ENCODE measurements at places on chromosomes 13 and 19. TPM values are rescaled to one million over a fixed set of nuclear protein-coding genes. Genes with fewer than 3 reads are reported as not detected.

DNA sequence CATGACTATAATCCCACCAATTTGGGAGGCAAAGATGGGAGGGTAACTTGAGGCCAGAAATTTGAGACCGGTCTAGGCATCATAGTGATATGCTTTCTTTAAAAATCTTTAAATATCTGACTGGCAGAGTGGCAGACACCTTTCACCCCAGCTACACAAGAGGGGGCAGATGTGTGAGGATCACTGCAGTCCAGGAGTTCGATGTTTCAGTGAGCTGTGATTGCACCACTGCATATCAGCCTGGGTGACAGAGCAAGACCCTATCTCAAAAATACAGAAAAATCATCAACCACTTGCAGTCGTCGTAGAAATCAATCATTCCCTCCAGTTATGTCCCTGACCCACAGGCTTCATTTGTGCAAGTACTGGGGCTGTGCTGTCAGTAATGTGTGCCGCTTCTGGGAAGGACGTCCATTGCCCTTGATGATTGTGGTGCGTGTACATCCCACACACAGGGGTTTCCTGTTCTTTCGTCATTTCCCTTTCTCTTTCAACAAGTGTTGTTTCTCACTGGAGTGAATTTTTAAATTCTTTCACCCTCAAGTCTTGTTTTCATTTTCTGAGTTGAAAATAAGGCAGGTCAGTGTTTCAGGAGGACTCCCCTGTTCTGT lies 1.4 kb downstream of the LGALS14 start:
- H3K4me3 ChIP-seq, result no peak overlapping the region
- H3K4me1 ChIP-seq, result no peaks in the 10 kb centered on the region
- H3K36me3 ChIP-seq, result no peaks in the 10 kb centered on the region
- no peak for DNase-seq

DNA sequence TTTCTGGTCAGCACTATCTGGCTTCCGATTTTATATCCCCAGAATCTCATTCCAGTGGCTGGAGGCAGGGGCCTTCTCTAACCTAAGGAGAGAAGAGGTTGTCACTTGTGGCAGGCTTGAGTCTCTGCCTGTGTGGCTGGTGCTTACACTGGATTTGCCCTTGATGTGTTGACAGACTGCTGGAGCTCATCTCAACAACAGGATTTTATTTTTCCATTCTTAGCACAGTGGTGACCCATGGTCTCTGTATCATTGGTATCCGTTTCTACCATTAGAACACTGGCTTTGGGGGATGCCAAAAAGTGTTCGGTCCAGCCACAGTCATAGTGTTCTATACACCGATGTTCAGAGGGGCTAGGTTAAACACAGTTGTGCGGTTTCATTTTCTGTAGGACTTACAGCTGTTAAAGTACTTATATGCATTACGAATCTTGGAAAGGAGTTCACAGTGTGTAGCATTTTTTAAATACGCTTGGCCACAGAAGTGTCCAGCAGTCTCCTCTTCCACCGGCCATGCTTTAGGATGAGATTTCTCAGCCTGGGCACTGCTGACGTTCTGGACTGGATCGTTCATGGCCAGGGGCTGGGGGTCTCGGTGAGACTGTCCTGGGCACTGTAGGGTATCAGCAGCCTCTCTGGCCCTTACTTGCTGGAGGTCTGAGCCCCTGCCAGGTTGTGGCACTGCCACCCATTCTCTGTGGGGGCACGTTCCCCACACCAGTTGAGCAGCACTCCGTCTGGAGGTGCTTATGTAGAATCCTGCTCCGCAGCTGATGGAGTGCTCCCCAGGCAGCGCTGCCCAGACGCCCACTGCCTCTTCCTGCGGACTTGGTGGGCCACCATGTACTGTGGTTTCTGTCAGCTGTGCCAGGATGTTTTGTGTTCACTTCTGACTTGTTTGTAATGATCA lies 41.4 kb upstream of the TEX29 start:
- no peak for DNase-seq
- H3K4me3 ChIP-seq, result no peak overlapping the region
- no peak overlapping the region for H3K27ac ChIP-seq
- H3K4me1 ChIP-seq, result no peaks in the 10 kb centered on the region

DNA sequence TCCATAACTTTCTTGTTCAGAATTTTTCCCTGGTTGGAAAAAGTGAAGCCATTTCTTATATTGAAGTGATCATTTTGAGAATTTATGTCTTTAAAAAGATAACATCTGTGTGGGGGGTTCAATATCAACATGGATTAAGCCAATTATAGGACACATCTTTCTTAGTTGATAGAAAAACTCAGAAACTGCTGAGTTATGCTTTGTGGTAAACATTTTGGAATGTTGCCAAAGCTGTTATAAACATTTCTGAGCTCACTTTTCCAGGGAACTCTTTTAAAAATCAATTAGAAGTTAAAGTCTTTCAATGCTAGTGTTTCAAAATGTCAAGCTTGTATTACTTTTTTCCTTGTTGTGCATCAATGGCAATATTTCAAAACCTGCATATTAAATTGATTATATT lies 248.8 kb downstream of the DACH1 start:
- no peaks in the 10 kb centered on the region for H3K4me1 ChIP-seq
- H3K4me3 ChIP-seq, result no peak overlapping the region

- no peaks in the 10 kb centered on the region for H3K27me3 ChIP-seq
- H3K4me1 ChIP-seq, result peaks cover 12% of the 10 kb centered on the region
- H3K36me3 ChIP-seq, result peaks cover 45% of the 10 kb centered on the region
- DNase-seq, result no peak
- H3K27ac ChIP-seq, result no peak overlapping the region
- H3K4me3 ChIP-seq, result no peak overlapping the region
Measured at GRCh38 chr19:4444765-4445741, 12.5 kb downstream of the UBXN6 start.

Gene GARIN5B
- total RNA-seq, result not detected

Gene ATP4A
- not detected for total RNA-seq

Gene CGB8
- total RNA-seq, result not detected

Gene CYP2S1
- total RNA-seq, result 1.4 TPM

All from liver (tissue), 10 donors.